Stimulated activated CD8-positive, alpha-beta memory T cell treated with anti-CD3 and anti-CD28 coated beads, Interleukin-4, amount 100 ng/mL, for 1 hour (primary cell): ENCODE measurements at places on chromosomes 7 and 10.
A peak's percentile ranks its signal among the peaks of the same experiment; 100 is the strongest.

DNA sequence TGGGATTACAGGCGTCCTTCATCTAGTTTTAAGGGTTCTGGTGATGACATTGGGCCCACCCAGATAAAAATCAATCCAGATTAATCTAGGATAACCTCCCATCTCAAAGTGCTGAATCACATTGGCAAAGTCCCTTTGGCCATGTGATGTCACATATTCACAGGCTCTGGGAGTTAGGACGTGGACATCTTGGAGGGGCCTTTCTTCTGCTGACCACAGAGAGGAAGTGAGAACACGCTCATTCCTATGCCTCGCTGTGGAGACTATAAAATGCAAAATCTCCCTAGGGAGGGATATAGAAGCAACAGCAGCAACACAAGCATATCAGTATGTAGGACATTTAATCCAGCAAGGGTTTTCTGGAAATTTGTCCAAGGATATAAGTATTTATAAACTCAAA is 266.0 kb upstream of the PITRM1 start:
- no peak for DNase-seq

- DNase-seq = no peak
These were observed 139.6 kb upstream of the GPR26 start for GRCh38 chr10:123526356-123527064.

GRCh38 chr7:36606153-36606975 is 117.9 kb downstream of the AOAH start:
- no peak for DNase-seq

- no peak for DNase-seq
These were observed 35.4 kb downstream of the CTTNBP2 start for GRCh38 chr7:117837841-117838240.

GRCh38 chr7:55351263-55351662 is 13.9 kb upstream of the LANCL2 start:
- DNase-seq = no peak

DNA sequence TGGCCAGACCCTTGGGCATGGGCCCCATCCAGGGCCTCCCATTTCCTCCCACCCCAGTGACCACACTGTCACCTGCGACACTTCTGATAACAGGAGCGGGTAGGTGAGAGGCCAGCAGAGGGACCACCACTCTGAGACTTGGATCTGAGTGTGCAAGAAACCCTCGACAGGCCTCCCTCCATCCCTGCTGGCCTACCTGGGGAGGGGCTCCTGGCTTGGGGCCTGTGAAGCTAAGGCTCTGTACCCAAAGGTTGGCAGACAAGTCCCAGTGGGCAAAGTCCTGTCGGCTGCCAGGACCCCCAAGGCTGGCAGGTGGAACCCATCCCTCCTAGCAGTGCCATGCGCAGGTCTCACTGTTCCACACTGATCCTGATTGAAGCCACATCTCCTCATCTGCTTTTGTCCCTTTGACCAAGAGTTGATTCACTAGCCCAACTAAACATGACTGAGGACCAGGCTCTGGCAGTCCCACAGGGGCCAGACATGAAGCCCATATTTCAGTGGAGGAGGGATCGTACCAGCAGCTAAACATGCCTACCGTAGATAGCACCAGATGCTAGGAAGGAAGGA is 1.2 kb upstream of the PGAM2 start:
- DNase-seq = no peak

DNA sequence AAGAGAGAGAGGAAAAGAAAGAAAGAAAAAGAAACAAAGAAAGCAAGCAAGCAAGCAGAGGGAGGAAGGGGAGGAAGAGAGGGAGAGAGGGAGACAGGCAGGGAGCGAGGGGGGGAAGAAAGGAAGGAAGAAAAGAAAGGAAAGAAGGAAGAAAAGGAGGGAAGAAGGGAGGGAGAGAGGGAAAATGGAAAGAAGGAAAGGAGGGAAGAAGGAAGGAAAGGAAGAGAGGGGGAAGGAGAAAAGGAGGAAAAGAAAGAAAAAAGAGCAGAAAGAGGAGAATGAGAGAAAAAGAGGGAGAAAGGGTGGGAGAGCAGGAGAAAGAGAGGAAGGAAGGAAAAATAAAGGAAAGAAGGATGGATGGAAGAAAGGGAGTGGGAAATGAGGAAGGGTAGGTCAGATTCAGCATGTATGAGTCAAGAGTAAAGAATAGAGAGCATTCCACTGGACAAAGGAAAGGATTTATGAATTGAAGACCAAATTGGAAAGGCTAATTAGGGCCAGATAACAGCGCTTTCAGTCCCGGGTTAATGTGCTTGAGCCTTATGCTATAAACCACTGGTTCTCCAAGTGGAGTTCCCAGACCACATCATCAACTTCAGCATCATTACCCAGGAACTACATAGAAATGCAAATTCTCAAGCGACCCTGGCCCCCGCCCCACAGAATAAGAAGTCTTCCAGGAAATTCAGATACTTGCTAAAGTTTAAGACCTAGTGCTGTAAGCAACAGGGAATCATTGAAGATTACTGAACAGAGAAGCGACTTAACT is 85.1 kb downstream of the C10orf90 start:
- no peak for DNase-seq

- DNase-seq = peak; percentile 71
These were observed 48.7 kb upstream of the FXYD4 start for GRCh38 chr10:43322769-43323168.

DNA sequence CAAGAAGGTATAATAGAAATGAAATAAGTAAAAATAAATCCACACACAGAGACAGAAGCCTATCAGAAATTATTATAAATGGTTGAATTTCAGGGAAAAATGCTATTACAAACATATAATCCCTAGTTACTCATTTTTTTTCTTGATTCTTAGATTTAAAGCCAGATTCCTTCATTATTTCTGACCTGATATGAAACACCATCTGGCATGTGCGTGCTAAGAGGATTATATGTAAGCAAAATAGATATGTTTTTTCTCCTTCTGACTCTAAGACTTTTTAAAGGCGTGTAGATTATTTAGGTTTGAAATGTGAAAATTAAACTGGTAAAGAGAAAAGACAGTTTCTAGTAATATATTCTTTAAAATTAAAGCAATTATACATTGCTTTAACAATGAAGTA is 236.7 kb upstream of the ETV1 start:
- DNase-seq = no peak

DNA sequence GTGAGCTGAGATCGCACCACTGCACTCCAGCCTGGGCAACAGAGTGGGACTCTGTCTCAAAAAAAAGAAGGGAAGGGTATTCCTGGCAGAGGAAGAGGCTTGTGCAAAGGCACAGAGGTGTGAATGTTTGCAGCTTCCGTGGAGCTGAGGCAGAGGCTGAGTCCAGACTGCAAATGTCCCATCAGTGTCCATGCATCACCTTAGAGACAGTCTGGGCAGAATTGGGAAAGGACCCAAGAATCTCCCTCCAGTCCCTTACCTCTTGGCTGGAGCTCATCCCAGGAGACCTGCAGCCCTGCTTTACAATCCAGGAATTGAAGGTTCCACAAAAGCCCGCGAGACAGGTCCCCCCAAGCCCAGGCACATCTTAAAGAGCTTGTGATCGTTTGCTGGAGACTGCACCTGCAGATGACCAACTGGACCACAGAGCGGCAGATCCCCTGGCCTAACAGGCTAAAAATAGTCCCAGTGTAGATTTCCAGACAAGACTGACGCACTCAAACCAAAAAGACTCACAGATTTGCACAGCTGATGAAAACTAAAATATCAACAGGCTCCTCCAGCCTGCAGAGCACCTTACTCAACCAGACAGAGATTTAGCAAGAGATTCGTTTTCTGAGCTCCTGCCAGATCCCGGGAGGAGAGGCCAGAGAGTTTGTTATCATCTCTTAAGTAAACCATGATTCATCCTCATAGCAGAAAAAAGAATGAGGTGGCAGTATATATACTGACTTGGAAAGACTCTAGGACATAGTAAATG is 22.9 kb upstream of the NANOS1 start:
- DNase-seq = no peak

- no peak for DNase-seq
These were observed 171.7 kb upstream of the FRMD4A start for GRCh38 chr10:14502431-14502830.

GRCh38 chr10:126081841-126082466 is 185.6 kb downstream of the FANK1 start:
- DNase-seq = no peak

GRCh38 chr10:1923586-1923985 is 186.3 kb upstream of the ADARB2 start:
- DNase-seq = no peak

DNA sequence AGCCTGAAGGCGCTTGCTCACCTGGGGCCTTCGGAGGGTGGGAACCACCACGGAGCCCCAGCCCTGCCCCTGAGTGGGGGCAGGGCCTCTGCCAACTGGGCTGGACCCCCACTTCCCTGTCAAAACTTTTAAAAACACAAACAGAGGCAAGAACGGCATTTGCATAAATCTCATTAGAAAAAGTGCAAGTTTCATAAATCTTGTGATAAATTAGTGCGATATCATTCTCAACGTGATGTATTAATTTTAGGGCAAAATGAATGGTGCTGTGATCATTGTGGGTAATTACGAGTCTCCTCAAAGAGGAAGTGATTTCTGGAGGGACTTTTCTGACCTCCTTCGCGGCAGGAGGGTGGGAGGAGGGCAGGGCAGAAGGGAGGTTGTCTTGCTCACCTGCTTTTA is 98.3 kb downstream of the CDH23 start:
- DNase-seq = no peak

DNA sequence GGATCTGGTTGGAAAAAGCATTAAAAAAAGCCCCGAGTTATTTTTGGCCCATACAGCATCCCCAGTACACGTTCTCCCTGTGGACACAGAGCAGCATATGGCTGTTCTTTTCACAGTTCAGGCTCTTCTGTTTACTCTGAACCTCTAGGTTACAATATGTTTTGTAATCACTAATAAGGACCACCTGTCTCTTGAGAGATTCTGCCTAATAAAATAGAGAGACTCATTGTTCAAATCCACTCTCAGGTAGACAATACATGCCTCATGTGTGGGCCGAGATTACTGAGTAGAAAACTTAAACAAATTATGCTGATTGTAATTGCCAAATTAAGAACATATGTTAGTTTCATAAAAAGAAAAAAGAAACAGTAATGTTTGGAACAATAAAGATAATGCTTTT is 647.7 kb downstream of the GRM8 start:
- no peak for DNase-seq

DNA sequence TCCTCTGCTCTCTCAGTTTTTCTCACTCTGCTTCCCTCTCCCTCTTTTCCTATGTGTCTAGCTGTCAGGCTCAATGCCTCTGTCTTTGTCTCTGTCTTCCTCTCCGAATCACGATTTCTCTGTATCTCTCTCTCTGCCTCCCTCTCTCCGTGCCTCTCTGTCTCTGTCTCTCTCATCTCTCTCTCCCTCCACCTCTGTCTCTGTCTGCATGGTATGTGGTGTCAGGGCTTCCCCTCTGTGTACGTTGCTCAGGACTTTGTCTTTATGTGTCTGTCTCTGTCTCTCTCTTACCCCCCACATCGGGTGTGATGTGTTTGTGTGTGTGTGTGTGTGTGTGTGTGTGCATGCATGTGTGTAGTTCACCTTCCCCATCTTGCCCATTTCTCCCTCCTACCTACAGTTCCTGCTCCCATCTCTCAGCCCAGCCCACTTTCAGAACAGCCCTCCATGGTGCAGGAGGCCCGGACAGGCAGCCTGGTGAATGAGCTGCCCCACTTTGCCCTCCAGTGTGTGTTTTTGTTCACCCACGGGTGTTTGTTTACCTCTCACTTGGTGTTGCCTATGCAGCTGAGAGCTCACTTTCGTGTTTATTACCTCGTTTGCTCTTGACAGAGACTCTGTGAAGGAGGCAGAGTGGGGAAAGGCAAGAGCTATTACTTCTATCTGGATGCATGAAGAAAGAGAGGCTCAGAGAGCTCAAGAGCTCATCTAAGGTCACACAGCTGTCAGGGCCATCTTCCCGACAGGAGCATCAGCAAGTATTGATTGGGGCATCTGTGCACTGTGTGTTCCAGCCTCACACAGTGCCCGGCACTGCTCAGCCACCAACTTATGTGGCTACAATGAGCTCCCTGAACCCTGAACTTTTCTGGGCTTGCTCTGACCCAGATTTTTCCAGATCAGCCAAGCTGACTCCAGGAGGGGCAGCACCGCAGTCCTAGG is 163.5 kb upstream of the ZMIZ1 start:
- DNase-seq = no peak

GRCh38 chr7:18570890-18571478 is 75.4 kb downstream of the HDAC9 start:
- no peak for DNase-seq

DNA sequence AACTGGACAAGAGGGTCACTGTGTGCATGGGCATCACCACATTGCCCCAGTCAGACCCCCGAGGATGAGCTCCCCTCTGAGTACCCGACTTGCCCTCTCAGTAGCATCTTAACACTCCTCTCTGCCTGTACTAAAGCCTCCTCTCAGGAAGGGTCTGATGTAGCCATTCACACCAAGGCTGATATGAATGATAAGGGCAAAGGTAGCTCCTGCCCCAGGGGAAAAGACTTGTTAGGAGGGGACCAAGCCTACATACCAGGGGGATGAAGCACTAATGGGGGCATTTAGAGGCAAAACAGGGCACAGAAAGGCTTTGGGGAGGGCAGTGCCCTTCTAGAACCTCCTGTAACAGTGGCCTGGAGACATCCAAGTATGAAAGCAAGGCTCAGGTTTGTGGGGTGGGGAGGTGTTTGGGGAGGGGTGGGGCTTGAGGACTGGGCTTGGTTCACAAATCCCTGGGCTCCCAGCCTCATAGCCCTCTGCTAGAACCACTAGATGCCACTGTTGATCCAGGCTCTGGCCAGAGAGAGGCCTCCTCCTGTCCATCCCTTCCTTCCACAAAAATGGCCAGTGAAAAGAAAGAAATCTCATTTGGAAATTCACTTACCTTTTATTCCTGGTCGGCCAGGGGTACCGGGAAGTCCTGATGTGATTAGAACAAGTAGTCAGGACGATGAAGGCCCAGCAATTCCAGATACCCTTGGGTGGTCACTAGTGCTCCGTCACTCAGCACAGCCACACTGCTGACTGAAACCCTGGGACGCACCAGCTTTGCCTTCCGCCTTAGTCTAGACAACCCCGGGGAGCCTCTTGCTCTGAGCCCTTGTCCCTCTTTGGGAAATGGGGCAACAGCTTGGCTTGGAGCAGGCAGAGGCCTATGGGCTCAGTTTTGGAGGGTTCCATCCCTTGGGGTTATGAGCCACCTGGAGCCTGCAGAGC is 40.3 kb downstream of the COL17A1 start:
- no peak for DNase-seq

DNA sequence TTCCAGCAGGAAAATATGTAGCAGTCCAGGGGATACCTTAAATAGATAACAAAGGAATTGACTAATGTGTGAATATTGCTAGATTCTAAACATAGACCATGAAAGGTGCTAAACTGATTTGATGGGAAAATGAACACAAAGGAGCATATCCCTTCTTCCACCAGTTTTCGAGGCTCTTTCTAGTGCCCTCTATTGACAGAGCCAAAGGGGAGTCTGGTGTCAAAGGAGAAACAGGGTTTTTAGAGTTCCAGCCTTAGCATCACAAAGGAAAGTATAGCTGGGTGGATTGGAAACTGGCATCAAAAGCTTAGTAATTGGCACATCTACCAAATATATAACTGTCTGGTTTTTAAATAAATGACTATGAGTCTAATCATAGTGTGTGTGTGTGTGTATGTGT is 636.8 kb downstream of the ETV1 start:
- no peak for DNase-seq

DNA sequence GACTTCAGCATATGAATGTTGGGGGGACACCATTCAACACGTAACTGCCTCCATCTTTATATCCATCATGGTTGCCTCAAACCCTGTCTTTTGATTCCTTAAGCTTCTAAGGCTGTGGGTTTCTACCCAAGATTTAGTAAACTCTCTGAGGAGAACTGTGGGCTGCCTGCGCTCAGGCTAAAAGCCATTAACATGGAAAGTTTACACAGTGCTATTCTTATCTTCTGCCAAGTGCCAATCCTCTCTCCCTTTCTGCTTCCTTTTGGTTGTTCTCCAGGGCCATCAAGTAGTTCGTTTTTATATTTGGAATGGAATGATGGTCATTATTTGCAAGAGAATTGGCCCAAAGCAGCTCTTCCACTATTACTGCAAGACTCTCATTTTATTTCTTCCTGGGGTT is 97.3 kb upstream of the KLF14 start:
- no peak for DNase-seq
